ENCODE measurements at places on chromosomes 4 and X.

DNA sequence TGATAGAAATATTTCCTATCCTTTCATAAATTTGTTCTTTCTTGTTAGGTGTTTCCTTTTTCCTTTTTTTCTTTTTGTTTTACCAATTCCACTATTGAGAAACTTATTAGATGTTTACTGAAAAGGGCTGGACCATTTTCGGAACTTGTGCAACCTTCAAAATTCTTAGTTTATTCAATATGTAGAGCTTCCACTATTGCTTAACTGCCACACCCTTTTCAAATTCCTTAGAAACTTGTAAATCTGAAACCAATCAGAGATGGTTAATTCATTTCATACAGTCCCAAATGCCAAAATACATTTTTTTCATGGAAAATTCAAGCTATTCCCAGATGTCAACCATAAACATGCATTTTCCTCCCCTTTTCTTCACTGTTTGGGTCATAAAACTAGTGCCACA lies 66.1 kb upstream of the SLC39A8 start:
- no peak for DNase-seq

- peak; percentile 18 for DNase-seq
Observed at GRCh38 chr4:53962516-53963225, 101.7 kb downstream of the CHIC2 start.

DNA sequence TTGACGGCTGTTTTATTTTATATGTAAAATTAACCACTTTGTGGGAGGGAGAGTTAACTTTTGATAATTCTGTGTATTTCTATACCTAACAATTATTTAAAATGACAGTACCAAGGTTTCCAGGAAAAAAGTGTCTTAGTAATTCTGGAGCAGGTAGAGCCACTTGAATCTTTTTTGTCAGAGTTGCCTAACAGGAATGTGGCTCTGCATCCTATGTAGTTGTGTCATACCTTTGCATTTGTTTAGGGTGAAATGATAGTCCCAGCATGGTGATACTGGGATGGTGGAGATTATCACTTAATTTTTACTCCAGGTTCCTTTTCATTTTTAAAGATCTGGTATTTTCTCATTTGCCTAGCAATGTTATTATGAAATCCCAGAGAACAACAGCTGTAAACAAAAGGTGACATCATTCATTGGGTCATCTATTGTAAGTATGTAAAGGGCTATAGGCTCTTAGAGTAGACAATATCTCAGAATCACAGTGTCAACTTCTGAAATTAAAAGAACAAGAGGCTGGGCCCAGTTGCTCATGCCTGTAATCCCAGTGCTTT lies 9.6 kb downstream of the SGMS2 start:
- no peak for DNase-seq

DNA sequence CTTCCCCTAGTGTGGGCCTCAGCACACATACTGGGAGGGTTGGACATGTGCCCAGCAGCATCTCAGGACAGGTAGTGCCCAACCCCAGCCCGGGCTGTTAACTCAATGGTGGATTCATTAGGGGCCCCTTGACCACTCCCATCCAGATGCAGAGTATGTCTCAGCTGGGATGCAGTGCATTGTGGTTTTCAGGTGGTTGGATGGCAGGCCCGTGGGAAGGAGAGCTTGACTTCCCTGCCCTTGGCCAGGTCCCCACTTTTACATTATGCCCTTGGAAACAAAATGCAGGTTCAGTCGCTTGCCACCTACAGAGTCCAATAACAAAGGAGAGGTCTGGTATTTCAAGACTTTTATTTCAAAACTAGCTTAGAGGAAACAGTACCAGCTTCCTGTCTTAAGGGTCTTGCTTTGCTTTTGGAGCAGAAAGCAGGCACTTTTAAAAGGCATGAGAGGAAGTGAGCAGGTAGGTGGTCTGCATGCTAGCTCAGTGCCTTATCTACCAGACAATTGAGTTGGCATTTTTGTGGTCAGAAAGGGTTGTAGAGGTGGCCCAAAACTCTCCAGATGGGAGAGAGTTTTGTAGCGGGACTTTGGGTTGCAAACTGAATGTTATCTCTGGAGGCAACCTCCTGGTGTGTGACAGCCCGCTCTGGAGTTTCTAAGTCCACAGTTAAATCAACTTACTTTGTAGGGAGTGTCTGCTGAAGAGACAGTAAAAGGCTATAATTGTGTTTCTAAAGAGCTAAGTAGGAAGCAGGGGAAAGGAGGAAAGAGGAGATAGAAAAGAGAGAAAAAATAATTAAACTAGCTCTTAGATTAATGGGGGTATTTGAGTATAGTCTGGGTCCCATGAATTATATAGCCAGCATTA lies 171.0 kb downstream of the GALNTL6 start:
- DNase-seq = no peak

- DNase-seq = no peak
Observed at GRCh38 chrX:70264784-70265183, 3.4 kb upstream of the ARR3 start.

- no peak for DNase-seq
Observed at GRCh38 chr4:43253541-43253940, 361.0 kb downstream of the GRXCR1 start.

DNA sequence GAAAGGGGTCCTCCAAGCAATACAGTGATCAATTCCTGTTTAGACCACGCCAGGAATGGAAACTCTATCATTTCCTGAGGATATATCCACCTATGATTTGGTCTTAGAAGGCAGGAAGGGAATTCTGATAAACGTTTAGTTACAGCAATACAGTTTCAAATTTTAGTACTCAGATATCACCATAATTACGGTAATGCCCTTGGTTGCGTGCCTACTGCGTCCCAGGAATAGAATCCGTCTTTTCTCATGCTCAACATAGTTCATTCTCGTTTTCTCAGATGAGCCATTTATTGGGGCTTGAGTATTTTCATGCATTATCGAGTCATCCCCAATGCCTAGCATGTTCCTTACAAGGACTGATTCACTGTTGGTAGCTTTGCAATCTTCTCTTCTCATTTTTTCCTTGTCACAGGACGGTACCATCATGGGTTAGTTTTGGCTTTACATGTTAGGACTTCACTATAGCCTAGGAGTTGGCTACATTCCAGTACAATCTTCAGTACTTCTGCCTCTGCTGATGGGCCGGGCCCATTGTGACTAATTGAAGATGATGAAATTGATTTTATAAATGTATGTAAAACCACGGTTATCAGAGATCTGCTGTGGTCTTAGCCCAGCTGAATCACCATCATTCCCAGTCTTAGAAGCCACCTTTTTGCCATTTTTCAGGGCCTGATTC lies 4.4 kb upstream of the PRKX start:
- no peak for DNase-seq

DNA sequence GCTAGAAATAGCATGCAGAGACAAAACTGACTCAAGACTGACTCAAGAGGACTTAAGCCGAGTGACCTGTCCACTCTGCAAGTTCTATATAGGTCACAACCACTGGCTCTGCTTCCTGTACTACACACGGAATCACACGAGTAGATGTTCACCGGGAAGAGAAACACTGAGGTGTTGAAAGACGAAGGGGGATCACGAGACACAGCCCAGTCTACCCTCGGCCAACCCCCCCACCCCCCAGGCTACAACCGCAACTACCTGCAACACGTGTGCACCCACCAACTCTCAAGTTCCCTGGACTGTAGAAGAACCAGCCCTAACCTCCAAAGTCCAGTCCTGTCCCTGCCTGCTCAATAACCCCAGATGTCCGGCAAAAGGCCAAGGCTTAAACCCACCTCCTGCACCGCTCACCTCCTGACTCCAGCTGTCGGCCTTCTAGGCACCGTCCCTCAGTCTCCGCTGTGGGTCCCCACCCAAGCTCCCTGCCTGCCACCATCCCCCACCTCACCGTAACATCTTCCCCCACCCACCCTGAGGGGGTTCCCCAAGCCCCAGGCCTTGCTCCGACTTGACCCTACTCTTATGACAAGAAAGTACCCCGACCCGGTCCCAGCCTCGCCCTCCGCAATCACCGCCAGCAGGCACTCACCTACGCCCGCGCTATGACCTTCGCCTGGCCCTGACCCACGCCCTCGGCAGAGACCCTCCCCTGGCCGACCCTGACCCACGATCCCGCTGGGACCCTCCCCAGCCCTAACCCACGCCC lies 739 bp downstream of the GAK start:
- DNase-seq = no peak

GRCh38 chr4:186134257-186134656 lies 29.8 kb downstream of the FAM149A start:
- DNase-seq = no peak

- no peak for DNase-seq
Observed at GRCh38 chrX:150958177-150958576, 25.0 kb upstream of the HMGB3 start.

DNA sequence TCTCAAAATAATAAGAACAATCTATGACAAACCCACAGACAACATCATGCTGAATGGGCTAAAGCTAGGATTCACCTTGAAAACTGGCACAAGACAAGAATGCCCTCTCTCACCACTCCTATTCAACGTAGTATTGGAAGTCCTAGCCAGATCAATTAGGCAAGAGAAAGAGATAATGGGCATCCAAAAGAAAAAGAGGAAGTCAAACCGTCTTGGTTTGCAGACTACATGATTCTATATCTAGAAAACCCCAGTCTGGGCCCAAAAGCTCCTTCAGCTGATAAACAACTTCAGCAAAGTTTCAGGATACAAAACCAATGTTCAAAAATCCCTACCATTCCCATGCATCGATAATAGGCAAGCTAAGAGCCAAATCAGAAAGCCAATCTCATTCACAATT lies 59.0 kb downstream of the CHM start:
- DNase-seq = no peak

- DNase-seq = no peak
Observed at GRCh38 chr4:149176039-149176438, 639.6 kb downstream of the IQCM start.

- no peak for DNase-seq
Observed at GRCh38 chr4:61462451-61463326, 262.6 kb downstream of the ADGRL3 start.

- no peak for DNase-seq
Observed at GRCh38 chr4:966266-967112, 6.9 kb downstream of the DGKQ start.

DNA sequence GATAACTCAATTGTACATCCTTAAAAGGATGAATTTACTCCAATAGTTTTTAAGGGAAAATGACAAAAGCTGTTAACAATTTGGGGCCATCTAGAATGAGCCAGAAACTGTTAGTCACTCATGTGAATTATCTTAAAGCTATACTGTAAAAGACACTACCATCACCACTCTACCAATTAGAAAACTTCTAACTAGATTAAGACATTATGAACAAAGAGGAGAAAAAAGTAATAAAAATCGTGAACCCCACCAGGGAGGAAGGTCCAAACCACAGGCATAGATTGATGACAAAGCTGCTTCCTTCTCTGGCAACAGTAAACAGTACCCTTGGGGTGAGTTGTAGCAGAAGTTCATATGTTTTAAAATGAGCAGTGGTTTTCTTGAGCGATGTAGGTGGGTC lies 106.1 kb downstream of the PDGFC start:
- no peak for DNase-seq

GRCh38 chrX:111095974-111096895 lies at the start of gene PAK3:
TSS of gene PAK3 (plus strand) at chrX:111096191. CDS start at chrX:111123104, 26,913 bp downstream.
- peak; percentile 74 for DNase-seq

DNA sequence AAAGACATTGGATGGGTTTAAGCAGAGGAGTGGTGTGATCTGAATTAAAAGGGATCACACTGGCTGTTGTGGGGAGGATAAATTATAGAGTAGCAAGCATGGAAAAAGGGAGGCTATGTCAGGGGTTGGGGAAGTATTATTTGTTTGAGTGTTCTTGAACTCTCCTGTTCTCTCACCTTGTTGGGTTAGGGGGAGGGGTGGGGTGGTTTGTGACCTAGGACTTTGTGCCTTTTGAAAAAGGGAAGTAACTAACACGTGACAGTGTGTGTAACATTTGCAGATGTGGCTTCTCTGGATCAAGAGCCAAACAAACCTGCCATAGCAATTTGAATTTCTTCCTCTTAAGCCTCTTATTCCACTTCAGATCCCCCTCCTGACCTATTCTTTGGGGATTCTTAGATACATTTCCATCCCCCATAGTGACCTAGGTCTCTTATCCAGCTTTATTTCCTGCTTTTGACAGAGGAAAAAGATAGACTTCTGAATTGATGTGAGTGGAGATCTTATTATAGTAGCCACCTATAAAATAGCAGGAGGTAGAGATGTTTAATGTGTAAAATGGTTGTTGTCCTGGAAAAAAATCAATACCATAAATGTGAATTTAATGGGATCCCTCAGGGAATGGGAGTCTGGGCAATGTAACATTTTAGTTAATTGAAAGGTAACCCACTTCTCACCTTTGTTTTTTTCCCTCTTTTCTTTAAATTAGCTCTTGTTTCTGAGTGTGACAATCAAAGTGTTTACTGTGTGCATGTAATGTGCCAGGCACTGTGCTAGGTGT lies 120.4 kb downstream of the CT47B1 start:
- DNase-seq = no peak

- DNase-seq = no peak
Observed at GRCh38 chr4:3321295-3321889, 28.6 kb downstream of the RGS12 start.

GRCh38 chr4:169270810-169271691 lies at the start of gene SH3RF1:
TSS of gene SH3RF1 (minus strand) at chr4:169270956. CDS start at chr4:169269212, 1,744 bp downstream.
- peak; percentile 89 for DNase-seq

- no peak for DNase-seq
Observed at GRCh38 chr4:69936566-69936965, 5.7 kb downstream of the CSN1S1 start.

DNA sequence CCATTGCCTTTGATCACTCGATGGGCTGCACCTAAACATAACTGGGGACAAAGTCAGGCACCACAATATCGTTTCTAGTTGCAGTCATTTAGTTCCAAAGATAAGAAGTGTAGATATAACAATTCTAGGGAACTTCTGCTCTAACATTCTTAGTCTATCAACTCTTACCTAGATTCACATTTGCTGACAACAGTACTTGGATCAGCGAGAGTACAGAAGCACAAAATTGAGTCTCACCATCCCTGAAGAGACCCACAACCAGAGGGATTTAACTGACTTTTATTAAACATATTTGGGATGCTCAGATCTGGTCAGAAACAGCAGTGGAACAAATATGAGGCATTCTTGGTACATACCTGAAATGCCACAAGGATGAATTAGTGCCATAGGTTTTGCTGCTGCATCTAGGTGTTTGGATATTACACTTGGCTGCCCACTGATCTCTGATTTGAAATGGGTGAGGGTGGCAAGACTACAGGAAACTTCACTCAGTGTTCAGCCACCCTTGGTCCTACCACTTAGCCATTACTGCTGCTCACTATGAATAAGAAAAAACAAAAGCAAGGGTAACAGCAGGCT lies 28.9 kb upstream of the HUWE1 start:
- DNase-seq = no peak

GRCh38 chrX:20461002-20461401 lies 194.3 kb upstream of the RPS6KA3 start:
- no peak for DNase-seq

DNA sequence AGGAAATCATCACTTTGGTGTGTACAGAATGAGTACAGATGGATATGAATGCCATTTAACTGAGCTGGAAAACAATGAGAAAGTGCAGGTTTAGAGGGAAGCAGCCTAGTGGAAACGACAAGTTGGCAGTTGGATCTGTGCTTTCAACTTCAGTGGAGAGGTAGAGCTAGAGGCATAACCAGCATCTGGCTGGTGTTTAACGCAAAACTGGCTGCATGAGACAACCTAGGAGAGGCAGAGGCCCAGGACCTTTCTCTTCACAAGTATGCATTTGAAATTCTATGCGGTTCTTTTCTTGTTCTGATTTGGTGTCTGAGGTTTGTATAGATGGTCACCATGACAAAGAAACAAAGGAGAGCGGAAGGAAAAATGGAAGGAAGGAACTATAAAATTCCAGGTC lies 63.1 kb downstream of the ANXA5 start:
- no peak for DNase-seq

GRCh38 chr4:122716825-122717448 lies 15.6 kb upstream of the BBS12 start:
- peak; percentile 51 for DNase-seq

All from nephron progenitor cell (in vitro differentiated cells).